BJ (cell line): ENCODE measurements at places on chromosomes 5 and 9.

GRCh38 chr9:95857124-95857523 lies 18.4 kb upstream of the ERCC6L2 start:
- DNase-seq, result no peak

DNA sequence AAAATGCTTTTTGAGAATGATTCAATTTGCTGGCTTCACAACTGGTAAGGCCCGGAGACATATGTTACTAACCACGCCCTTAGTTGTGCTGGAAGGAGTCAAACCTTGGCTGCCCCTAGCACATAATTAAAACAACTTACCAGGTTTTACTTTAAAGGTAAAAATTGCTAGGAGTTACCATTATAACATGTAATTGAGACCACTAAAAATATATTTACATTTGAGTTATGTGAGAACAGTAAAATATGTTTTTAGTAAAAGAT lies 435.6 kb upstream of the CDH9 start:
- no peak for DNase-seq

GRCh38 chr9:1599961-1600360 lies 415.2 kb upstream of the SMARCA2 start:
- no peak for DNase-seq

- DNase-seq, result no peak
Measured at GRCh38 chr9:94631599-94631998, 7.7 kb downstream of the FBP1 start.

DNA sequence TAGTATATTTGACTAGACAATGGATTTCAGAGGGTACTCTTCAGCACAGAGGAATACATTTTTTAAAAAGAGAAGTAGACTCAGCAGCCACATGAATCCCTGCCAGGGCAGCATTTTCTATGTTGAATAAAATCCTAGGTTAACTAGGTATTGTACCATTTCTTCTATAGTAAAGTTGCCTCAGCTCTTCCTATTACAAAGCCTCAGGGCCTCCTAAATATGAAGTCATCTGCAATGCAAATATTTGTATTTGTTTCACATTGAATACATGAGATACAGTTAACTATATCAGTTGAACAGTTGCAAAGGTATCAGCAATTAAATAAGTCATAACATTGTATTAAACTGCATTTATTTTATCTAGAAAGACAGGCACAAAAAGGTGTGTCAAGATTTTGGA lies 59.5 kb downstream of the NUDT12 start:
- DNase-seq, result no peak

- peak; percentile 80 for DNase-seq
Measured at GRCh38 chr5:115977988-115978387, 15.7 kb downstream of the LVRN start.

GRCh38 chr9:112809351-112809848 lies 58.8 kb downstream of the SNX30 start:
- no peak for DNase-seq

- DNase-seq, result no peak
Measured at GRCh38 chr9:87729246-87729645, 3.3 kb downstream of the CTSL start.

DNA sequence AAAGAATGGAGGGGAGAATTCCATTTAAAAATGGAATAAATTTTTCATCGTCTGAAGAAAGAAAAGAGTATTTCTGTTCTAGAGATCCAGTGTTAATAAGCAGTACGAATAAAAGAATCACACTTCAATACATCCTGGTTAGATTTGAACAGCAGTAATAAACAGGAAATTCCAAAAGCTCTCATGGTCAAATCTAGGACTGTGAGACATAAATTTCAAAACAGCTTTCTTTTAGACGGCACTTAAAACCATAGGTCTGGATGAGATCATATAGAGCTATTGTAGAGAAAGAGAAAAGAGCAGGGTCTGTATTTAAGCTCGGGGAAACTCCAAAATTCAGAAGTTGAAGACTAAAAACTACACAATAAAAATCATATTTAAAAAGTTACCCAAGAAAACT lies 1006.9 kb upstream of the CTNND2 start:
- DNase-seq, result no peak

- DNase-seq, result no peak
Measured at GRCh38 chr5:82603033-82603987, 325.2 kb upstream of the RPS23 start.

- DNase-seq, result no peak
Measured at GRCh38 chr5:145847499-145848497, 12.7 kb upstream of the PRELID2 start.

- DNase-seq, result no peak
Measured at GRCh38 chr9:127606043-127606442, 6.0 kb upstream of the STXBP1 start.

DNA sequence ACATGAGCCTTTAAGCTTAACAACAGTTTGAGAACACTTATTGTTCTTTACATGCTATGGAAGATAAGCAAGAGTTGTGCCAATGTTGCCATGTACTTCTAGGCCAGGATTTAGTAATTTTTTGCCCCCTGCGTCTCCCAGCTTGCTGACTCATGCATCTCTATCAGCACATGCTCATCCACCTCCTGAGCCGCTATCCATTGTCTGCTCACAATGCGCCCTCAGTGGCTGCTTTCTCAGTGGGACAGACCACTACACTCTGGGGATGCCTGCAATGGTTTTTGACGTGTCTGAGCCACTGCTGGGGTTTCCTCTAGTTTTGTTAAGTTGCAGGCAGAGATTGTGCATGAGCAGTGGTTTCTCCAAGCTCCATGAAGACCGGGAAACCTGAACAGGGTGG lies 50.9 kb upstream of the PHF2 start:
- DNase-seq, result no peak

- no peak for DNase-seq
Measured at GRCh38 chr9:34343605-34344004, 14.2 kb downstream of the NUDT2 start.

GRCh38 chr9:122204055-122204454 lies 24.7 kb downstream of the LHX6 start:
- no peak for DNase-seq

- no peak for DNase-seq
Measured at GRCh38 chr5:146440870-146441495, 6.2 kb upstream of the TCERG1 start.

DNA sequence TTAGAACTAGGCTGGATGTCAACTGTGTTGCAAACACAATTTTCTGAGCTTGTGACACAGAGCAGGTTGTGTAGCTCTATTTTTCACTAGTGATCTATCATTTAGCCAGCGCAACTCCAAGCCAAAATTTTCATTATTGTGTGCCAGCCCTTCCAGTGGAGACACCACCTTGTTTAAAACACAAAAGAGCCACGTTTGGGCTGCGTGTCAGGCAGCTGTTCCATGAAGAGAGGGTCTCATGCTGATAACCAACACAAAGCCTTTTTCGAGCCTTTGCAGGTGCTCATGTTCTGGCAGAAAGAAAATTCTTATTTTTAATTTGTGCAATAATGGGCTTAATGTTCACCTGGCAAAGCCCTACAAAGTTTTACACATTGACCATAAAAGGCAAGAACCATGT lies 237.6 kb upstream of the RGMB start:
- DNase-seq, result no peak

DNA sequence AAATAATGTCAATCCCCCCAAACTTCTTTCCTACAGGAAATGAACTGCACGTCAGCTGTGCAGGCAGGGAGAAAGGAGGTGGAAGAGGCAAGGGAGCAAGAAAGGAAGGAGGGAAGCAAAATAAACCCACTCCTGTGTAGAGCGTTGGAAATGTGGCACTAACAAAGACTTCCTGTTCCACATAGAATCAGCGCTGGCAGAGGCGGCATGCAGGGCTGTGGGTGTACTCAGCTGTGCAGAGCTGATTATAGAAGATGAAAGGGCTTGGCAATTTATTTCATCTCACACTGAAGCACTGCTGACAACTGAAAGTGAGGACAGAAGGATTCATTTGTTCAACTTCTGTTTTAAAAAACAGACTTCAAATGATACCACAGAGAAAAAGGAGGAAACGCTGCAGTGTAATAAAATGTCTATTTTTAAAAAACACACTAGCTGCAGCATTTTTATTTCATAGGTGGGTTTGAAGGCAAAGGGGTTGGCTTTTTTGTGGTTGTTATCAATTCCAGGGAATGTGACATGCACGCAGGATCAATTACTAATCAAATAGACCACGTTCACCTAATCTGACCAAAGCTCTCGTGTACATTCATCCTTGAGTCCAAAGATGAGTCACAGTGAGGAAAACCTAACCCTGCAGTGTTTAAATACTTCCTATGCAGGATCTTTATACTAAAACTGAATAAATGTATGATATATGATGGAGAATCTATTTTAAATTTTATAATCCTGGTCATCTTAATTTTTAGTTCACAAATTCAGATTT lies 583.5 kb downstream of the ZNF608 start:
- no peak for DNase-seq

GRCh38 chr5:61286446-61287132 lies 45.5 kb upstream of the ZSWIM6 start:
- DNase-seq, result no peak

- no peak for DNase-seq
Measured at GRCh38 chr9:18477719-18478118, 3.8 kb downstream of the ADAMTSL1 start.

DNA sequence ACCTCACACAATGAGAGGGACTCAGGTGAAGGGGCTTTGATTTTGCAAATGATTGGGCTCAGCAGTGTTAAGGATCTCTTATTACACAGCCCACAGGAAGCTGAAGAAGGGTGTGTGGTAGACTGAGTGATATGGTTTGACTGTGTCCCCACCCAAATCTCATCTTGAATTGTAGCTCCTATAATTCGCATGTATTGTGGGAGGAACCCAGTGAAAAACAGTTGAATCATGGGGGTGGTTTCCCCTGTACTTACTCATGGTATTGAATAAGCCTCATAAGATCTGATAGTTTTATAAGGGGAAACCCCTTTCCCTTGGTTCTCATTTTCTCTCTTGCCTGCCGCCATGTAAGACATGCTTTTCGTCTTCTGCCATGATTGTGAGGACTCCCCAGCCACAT lies 132.5 kb upstream of the FBXL7 start:
- DNase-seq, result no peak

DNA sequence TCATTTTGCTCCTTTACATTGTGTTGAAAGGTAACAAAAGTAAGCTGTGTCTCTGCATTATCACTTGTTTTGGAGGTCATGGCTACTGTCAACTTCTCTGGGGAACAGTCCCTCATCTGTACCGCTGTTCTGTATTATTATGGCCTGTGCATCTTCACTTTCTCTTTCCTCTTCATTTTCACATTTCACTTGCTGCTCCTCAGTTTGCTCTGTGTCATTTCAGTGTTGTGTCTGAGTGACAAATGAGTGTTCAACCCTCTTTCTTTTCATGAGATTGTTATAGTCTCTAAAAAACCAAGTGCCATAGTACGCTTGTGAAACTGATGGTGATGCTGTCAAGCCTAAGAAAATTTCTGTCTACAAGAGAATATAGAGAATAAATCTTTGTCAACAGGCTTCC lies 122.0 kb upstream of the FER start:
- DNase-seq, result no peak

DNA sequence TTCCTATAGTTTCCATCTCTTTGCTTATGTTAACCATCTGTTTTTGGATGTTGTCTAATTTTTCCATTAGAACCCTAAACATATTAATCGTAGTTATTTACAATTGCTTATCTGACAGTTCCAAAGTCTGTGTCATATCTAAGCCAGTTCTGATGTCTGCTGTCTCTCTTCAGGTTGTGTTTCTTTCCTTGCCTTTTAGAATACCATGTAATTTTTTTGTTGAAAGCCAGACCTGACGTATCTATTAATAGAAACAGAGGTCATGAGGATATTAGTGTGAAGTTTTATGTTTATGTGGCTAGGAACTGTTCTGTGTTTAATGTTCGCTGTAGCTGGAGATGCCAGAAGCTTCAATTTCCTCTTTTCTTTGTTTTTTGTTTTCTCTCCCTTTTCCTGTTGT lies 52.2 kb downstream of the ZNF618 start:
- DNase-seq, result no peak

GRCh38 chr9:121675969-121676822 lies 24.8 kb downstream of the DAB2IP start:
- DNase-seq, result no peak

DNA sequence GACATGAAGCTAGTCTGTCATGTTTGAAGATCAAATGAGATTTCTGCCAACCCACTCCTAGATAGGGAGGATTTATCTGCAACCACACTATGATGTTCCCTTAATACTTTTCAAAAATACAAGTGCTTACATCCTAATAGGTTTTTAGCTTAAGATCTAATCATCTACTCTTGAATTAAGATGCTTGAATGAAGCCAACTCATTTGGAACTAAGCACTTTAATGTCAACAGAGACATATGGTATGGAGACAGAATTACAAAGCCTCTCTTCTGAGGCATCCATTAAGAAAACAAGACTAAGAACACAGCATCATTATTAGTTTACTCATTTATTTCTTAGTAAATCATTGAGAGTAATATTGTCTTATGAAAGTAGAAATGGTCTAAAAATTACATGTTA lies 139.3 kb upstream of the NFIB start:
- no peak for DNase-seq

DNA sequence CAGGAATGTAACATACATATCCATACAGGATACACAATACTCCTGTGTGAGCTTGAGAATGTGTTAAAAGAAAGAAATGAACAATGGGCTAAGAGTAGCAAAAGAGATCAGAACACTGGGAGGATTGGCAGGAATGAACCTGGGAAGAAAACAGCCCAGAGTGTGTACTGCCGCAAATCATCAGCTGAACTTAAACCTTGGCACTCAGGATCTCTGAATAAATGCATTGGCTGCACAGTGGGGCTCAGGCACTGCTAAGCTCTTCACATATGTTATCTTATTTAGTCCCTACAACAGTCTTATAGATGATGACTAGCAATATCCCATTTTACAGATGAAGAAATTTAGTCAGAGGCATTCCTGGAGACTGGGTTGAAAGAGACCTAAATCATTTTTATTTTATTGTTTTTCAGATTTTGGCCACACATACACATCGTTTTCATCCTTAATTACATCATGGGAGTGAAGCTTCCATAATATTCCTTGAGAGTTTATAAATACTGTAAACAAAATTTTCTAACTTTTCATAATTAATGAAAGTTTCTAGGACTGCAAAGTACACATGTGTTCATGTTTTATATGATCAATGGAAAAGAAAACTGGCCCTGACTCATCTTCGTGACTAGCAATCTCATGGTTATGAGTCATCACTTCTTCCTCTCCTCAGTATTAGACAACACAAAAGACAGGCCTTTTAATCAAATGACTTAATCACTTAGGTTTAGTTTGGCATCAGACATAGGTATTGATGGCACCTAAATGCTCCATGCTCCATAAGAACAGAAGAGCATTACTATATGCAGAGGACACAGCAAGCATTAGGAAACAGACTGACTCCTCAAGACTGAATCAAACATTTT lies 59.2 kb downstream of the CDH18 start:
- DNase-seq, result peak; percentile 65

DNA sequence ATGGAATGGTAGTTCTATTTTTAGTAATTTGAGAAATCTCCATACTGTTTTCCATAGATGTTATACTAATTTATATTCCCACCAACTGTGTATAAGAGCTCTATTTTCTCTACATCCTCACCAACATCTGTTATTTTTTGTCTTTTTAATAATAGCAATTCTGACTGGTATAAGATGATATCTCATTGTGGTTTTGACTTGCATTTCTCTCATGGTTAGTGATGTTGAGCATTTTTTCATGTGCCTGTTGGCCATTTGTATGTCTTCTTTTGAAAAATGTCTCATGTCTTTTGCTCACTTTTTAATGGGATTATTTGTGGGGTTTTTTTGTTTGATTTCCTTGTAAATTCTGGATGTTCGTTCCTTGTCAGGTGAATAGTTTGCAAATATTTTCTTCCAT lies 154.4 kb downstream of the ZSWIM6 start:
- peak; percentile 2 for DNase-seq

- DNase-seq, result no peak
Measured at GRCh38 chr5:35003018-35003957, 44.5 kb downstream of the AGXT2 start.
